ENCODE measurements at places on chromosomes 7 and 10.

DNA sequence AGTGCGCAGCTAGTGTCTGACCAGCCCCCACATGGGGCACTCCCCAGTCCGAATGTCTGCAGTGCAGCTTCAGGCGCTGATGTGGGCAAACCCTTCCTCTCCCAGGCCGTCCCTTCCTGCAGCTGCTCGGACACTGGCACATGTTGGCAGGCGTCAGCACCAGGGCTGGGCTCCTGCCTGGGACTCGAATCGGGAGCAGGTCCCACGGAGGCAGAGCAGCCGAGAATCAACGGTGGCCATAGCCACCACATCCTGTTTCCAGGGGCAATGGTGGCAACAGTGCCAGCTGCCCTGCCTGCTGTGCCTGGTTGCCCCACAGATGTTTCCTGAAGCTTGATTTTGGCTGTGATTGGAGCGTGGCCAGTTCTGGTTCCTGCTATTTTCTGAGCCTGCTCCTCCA, 65.8 kb downstream of the MGMT start:
- ATAC-seq = no peak

- ATAC-seq = no peak
These were observed 87.1 kb downstream of the SRI start for GRCh38 chr7:88132725-88133124.

- ATAC-seq = no peak
These were observed 810.7 kb upstream of the AUTS2 start for GRCh38 chr7:68787566-68787965.

- ATAC-seq = no peak
These were observed 49.2 kb upstream of the ANKRD1 start for GRCh38 chr10:90969947-90970673.

DNA sequence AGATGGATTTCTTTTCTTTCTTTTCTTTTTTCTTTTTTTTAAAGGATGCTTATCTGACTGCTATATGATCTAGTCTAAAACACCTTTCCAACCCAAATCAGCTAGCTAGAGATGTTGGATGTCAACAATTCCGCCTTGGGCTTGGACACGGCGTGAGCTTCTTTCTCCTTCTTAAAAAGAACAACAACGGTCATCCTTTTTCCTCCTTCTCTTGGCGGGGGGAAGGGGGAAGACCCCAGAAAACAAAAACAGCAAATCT, 1.0 kb downstream of the BEND7 start:
- no peak for ATAC-seq

DNA sequence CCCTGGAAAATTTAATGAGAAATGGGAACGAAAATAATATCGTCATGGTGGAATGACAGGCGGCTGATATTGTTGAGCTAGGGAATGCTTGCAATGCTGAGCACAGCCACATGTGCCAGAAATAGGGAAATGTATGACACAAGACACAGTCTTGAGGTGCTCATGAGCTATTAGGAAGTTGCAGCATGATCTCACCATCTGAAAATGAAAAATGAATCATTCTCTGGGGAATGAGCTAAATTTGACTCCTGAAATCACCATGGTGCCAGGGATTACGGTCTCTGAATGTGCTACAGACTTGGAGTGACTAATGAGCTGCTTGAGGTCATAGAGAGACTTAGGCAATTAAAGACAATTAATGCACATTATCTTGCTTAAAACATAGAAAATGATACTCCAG, 845.0 kb downstream of the CNTNAP2 start:
- no peak for ATAC-seq

DNA sequence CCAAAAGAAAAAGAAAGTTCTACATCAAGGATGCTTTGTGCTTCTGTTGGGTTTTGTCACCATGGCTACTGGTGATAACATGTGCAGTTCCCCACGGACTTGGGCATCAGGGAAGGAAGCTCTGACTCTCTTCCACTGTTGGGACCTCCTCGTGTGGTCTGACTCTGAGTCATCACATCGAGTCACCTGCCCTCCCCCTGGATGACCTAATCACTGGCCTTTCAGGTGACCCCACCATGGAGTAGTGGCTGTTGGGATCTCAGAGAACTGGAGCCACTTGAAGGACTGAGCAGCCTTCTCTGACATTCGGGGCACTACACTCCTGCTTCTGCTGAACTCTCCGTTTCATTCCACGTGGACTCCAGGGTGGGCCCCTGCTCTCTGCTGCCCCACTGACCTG, 60.8 kb upstream of the DOCK1 start:
- no peak for ATAC-seq

- ATAC-seq = no peak
These were observed 600.1 kb upstream of the AUTS2 start for GRCh38 chr7:68998136-68998535.

DNA sequence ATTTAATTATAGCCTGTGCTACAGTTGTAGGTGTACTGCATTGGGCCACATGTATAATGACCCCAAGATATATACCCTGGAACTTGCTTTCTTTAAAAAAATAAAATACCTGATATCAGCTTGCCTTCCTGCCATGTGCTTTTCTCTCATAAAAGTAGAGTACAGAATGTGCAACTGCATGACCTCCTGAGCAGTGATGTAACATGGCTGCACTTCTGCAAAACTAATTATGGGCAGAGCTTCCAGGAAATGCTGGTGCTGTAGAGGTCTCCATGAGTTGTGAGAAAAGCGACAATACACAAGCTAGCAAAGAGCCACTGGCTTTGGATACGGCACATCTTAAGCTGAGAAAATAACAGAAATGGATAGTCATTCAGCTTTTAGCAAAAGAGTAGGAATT, 6.5 kb upstream of the ERLIN1 start:
- ATAC-seq = no peak

- peak; percentile 58 for ATAC-seq
These were observed 28.7 kb downstream of the ST8SIA6 start for GRCh38 chr10:17425584-17426262.

DNA sequence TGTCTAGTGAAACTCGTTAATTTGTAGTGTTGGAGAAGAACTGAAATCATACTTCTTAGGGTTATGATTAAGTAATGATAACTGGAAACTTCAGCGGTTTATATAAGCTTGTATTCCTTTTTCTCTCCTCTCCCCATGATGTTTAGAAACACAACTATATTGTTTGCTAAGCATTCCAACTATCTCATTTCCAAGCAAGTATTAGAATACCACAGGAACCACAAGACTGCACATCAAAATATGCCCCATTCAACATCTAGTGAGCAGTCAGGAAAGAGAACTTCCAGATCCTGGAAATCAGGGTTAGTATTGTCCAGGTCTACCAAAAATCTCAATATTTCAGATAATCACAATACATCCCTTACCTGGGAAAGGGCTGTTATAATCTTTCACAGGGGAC, 187.6 kb downstream of the CFTR start:
- ATAC-seq = no peak

DNA sequence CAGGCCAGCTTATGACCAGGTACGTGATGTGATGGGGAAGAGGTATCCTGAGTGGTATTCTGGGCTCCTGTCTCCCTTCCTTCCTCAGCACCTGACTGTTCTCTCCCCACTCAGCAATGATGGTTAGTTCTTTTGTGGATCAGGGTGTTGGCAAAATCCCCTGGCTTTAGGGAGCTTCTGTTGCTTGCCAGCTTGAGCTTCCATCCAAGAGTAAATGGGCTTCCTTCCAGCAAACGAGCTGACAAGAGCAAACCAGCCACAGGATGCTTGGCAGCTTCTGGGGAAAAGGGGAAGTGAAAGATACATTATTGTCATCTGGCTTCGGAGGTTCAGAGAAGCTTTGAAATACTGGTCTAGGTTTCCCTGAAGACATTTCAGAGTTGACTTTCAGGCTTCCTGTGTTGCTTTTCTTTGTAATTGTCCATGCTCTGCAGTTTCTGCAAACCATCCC, 5.2 kb downstream of the DUSP5 start:
- ATAC-seq = no peak

- ATAC-seq = no peak
These were observed 30.0 kb downstream of the GLUD1 start for GRCh38 chr10:87064651-87065050.

DNA sequence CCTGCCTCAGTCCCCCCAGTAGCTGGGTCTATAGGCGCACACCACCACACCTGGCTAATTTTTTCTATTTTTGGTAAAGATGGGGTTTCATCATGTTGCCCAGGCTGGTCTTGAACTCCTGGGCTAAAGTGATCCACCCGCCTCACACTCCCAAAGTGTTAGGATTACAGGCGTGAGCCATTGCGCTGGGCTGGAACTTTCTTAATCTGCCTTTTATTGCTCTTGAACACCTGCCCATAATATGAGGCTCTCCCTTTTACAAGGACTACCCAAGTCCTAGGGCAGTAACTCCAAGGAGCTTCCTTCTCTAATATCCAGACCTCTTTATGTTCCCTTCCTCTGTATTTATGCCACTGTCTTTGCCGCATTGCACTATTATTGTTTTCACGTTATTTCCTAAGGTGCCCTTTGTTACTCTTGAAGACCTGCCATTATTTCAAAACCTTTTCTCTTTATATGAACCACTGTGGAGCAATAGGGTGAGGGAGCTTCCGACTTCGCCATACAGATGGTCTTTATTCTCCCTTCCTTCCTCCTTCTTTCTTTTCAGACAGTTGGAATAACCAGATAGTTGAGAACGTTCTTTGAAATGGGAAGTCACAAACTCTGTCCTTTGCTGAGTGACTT, 36.3 kb upstream of the TCF7L2 start:
- no peak for ATAC-seq

DNA sequence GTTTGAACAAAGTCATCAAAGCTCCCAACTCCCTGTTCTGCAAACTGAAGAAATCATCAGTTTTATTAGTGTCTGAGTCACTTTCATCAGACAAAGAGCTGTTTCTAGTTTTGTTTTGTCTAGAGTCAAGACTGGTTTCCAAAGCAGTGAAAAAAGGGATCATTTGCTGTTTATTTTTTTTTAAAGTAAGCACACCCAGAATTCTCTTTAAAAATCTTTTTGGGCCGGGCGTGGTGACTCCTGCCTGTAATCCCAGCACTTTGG, 972.0 kb upstream of the CELF2 start:
- ATAC-seq = no peak

DNA sequence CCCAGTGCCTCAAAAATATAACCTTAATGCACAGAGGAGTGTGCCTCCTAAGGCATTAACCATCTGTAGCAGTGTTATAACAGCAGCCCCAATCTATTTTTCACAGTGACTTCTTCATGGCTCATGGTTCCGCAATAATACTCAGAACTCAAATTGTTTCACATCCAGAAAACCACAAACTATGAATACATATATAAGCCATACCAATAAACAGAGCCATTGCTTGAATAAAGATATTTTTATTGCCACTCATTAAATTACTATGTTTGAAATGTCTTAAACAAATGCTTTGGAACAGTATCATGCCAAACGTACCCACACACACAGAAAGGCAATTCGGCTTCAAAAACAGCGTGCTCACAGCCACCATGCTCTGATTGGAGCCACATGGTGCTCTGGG, 629.3 kb upstream of the NRP1 start:
- ATAC-seq = no peak

DNA sequence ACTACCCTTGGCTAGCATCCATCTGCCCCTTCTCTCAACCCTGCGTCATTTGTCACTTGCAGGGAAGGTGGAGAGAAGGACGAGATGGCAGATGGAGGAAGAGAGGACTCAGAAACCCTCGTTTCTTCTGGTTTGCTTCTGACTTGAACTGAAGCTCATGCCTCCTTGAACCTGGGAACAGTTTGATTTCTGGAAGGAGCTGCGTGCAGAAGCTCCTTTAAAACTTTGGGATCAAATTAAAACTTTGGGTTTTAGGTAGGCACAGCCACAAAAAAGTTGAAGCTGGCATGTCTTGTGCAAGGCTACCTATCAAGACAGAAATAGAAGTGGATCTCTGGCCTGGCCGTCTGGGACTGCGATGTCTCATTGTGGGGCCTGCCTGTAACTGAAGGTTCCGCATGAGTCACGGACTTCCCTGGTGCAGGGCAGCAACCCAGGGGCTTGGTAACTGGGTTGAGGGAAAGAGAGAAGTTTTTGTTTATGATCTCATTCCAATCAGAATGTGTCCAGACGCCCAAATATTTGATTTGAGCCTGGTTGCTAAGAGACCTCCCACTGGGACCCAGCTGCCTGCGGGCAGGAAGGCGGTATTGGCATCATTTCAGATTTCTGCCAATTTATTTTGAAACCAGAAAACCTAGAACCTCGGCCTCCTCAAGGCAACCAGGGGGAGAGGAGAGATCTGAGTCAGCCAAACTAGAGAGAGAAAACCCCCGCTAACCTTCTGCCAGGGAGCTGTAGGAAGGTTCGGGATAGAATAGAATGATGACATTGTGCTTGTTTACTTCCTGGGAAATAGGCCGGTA, 15.8 kb upstream of the CAMK1D start:
- peak; percentile 78 for ATAC-seq

- ATAC-seq = no peak
These were observed 2.4 kb downstream of the PMPCB start for GRCh38 chr7:103299660-103300059.

DNA sequence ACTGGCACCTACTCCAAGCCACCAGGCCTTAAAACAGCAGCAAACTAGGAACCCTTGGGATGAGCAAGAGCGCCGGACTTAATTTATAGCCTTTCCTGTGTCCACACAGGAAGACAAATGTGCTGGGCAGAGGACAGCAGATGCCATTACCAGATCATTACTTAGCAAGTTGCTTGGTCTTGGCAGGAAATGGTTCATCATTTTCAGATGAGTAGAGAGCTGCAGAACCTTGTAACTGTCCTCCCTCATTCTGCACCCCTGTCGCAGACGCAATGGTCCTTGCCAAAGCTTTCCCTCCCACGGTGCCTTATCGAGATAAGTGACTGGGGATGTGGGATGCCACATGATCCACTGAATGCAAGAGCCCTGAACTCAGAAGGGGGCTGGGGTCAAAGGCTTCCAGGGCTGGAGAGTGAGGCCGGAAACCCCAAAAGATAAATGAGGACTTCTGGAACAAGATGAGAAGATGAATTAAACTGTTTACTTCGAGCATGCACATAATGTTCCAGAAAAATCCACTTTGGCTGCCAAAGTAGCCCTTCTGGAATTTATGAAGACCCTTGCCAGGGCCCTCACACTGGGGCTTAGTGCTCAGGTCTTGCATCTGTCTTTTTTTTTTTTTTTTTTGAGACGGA, 145.6 kb upstream of the ZNF32 start:
- no peak for ATAC-seq

- ATAC-seq = no peak
These were observed 286.2 kb downstream of the PLXNA4 start for GRCh38 chr7:132290021-132290420.

DNA sequence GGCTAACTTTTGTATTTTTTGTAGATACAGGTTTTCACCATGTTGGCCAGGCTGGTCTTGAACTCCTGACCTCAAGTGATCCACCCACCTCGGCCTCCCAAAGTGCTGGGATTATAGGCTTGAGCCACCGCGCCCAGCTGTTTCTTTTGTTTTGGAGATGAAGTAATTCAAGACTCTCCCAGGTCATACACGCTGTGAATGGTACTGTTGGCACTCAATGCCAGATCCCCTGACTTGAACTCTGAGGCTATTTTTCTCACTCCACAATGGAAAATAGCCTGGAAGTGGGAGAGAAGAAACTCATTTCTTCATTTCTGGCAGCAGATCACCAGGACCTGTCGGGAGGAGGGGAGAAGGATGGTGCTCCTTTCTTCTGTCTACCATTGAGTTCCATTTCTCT, 32.4 kb downstream of the BLVRA start:
- ATAC-seq = no peak
